ENCODE measurements at places on chromosomes 2 and 18.

DNA sequence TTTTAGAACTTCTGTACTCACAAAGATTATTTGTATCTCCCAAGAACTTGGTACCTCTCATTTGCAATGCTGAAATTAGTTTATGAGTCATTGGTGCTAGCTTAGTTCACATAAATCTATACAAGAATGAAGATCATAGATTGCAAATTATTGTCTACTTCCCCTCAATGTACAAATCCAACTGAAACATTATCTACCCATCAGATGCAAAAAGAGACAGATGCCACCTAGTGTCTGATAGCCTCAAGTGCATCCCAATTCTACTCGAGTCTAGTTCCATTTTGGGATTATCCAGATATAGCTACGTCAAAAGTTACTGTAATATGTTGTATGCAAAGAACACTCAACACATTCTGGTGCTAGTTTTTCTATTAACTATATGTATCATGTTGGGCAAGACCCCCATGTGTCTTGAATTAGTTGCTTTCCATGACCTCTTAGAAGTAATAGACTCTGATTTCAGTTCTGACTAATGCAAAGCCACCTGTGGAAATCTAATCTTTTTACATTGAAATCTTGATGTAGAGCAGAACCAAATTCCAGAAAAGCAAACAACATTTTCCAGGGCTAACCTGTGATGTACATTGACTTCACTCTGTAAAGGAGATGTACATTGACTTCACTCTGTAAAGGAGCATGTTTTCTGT lies 210.0 kb downstream of the RBM43 start:
- DNase-seq: peak; percentile 44

DNA sequence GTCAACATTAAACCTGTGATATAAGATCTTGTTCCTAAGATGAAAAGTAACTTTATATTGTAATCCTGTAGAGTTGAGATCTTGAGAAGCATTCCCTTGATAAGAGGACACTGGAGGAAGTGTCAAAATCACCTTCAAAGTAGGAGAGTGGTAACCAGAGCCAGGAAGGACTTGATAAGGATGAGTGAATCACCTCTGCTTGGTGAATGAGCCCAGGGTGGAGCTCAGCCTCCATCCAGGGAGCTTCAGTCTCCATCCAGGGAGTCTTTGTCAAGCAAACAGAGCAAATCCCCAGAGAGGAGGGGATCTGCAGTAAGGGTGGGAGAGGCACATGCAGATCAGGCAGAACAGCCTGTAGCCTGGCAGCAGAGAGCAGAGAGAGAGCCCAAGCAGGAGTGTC lies 167.1 kb upstream of the SIX2 start:
- no peak for DNase-seq

DNA sequence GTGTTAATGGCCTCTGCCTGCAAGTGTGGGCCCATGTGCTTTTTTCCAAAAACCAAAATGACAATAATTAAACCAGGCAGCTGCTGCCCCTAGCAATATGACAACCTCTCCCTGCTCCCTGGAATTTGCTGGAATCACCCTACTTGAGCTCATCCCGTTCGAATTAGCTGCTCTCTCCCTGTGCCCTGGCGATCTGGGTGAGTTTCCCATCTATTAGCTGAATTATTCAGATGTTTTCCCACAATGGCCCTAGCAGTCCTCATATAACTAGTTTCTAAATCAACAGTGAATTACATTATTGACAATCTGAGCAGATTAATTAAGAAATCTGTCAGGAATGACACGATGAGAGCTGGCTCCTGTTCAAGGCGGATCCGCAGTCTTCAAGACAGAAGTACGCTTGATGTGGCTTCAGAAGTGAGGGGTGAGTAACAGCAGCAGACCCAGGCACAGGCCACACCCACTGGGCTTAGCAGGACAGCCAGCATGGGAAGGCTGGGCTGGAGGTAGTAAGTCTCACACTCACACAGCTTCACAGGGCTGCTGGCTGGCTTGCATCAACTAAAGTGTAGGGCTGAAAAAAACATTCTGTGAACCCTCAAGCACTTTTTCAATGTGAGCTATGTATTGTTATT lies 366.2 kb upstream of the ID2 start:
- peak; percentile 25 for DNase-seq

- no peak for DNase-seq
Observed at GRCh38 chr2:29202819-29203495, 87.7 kb downstream of the CLIP4 start.

DNA sequence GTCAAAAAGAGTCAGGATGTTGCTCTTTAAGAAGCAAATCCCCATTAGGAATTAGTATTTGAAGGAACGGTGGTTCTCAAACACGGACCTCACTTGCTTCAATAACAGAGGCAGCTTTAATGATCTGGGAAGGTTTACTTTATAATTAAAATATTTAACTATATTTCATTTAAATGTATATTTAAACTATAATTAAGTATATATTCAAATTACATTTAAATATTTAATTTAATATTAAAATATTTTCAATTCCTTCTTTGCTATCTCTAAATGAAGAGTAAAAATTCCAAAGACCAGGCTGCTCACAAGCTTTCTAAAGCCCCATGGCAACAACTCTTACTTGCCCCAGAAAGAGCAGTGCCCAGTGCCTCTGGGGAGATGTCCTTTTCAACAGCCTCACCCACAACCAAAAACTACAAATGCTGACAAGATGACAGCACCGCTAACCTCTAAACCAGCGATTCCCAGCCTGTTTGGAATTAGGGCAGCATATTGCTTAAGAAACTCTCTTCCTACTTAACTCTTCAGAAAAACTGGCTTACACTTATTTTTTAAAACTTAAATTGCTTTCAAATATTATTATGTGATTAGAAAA lies 62.9 kb upstream of the POU3F3 start:
- DNase-seq: no peak

GRCh38 chr2:183010112-183010511 lies 28.1 kb downstream of the NCKAP1 start:
- peak; percentile 52 for DNase-seq

GRCh38 chr18:74689251-74689650 lies 91.6 kb downstream of the ZNF407 start:
- DNase-seq: no peak

DNA sequence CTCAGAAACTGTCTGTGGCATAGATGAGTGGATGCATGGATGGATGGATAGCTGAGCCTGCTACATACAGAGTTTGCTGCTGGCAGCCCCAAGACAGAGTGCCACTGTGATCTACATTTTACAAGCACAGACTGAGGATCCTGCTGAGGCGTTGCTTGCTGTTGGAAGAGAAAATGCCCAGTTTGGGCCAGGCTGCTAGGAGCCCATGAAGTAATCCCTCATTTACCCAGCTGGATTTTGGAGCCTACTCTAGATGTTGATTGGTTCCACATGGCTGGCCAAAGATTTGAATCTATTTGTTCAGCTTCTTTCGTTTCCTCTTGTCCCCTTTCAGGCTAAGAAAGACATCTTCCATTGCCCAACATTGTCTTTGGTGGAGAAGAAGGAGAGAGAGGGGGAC lies 261.3 kb downstream of the CLIP4 start:
- DNase-seq: no peak

DNA sequence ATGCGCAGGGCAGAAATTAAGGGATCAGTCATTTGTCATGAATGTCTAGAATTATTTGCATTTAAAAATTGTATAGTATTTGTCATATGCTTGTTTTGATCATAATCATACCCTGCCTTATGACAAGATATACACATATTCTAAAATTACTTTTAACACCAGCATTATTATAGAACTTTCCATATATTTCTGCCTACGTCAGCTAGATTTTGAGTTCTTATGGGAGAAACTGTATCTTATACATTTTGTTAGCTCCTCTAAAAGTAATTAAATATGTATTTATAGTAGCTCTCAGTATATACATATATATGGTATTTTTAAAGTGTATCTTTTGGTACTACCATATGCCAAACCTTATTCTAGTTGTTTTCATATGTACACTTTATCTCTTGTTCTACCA lies 441.9 kb downstream of the CPS1 start:
- DNase-seq: no peak

- DNase-seq: no peak
Observed at GRCh38 chr18:63147973-63148372, 171.6 kb downstream of the BCL2 start.

- no peak for DNase-seq
Observed at GRCh38 chr18:55385770-55386169, 202.2 kb downstream of the TCF4 start.

- no peak for DNase-seq
Observed at GRCh38 chr2:241096979-241097378, 5.1 kb downstream of the MTERF4 start.

GRCh38 chr2:190864375-190864774 lies 16.2 kb upstream of the GLS start:
- no peak for DNase-seq

DNA sequence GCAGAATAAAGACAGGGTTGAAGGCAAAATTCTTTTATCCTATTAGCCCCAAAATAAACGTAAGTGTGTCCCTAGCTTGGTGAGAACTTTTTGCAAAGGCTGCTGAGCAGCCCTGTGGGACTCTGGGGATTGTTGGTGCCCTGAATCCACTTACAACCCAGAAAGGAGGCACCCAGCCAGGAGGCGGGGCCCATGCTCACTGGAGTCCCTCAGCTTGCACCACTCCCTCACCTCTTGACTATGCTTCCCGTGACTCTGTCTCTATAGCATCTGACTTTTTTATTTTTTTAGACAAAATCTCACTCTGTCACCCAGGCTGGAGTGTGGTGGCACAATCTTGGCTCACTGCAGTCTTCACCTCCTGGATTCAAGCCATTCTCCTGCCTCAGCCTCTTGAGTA lies 15.8 kb upstream of the COL6A3 start:
- DNase-seq: no peak

GRCh38 chr18:58268849-58269248 lies 224.8 kb downstream of the NEDD4L start:
- no peak for DNase-seq

DNA sequence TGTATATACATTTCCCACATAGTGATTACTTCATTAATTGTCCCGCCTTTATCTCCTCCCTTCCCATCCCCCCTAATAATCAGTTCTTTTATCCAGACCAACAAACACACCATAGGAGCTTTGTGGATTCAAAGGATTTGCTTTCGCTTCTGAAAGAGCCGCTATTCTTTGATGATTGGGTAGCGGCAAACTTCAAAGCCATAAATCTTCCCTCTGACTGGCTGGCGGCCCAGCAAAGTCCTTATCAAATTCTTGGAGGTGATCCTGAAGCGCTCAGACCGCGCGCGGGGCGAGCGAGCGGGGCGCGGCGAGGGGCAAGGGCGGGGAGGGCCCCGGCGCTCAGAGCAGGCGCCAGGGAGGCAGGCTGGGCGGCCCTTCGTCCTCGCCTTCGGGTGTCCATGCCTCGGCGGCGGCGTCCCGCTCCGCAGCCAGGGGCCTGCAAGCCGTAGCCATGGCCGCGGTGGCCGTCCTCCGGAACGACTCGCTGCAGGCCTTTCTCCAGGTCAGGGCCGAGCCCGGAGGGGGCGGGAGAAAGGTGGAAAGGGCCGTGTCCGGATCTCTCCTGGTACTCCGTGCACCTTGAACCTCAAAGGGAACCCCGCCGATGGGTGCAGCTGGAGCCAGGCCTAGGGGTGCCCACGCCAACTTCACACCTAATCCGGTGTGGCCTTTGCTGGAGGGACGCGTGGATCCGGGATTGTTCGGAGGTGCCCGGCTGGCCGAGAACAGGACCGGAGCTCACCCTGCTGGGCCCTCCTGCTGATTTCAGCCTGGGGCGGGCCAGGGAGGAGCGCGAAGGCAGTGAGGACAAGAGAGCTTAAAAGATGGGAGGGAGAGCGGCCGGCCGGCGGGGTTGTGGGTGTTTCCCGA lies at the start of gene SP5:
Gene SP5, plus strand, starts transcription at position 276 of the 870 bp plus-strand sequence. Its CDS starts 176 bp downstream, at position 452.
- DNase-seq: peak; percentile 70

- no peak for DNase-seq
Observed at GRCh38 chr2:30030361-30030760, 109.0 kb upstream of the ALK start.

DNA sequence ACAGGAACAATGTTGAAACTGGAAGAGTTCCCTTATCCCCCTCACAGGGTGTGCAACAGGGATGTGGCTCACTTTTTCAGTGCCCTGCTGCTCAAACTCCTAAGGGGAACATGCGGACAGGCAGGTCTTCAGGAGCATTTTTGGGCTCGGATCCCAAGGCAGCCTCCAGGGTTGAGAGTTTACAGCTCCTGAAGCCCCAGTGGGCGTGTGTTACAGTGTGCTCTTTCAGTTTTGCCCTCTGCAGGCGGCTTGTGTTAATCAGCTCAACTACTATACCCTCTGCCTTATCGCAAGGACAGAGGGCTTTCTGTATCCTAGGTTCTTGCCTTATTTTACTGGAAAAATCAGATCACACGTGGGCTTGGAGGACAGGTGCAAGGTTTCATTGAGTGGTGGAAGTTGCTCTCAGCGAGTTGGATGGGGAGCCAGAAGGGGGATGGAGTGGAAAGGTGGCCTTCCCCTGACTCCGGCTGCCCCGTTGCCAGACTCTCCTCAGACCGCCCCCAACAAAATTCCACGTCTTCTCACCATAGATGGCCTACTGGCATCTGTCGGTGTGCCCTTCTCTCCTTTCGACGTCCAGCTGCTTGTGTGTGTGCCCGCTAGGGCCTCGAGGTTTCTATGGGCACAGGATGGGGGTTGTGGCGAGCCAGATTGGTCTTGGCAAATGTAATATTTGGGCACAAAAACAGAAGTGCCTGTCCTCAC lies 541.9 kb downstream of the TMX3 start:
- DNase-seq: no peak

GRCh38 chr2:5392658-5393057 lies 299.5 kb upstream of the SOX11 start:
- no peak for DNase-seq

GRCh38 chr2:54983345-54984220 lies 66.7 kb downstream of the RTN4 start:
- no peak for DNase-seq

DNA sequence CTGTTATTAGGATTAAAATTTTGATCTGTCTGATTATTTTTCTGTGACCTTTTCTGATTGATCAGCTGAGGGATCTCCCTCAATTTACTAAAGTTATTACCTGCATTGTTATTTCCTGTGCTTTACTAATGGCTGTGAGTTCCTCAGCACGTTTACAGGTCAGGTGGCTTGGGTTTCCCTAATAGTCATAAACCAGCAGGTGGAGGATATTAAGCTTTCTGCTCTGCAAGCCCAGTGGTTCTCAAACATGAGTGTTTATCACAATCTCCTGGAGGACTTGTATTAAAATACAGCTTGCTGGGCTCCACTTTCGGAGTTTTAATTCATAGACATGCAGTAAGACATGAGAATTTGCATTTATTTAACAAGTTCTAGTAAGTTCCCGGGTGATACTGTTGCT lies 22.4 kb upstream of the UGP2 start:
- no peak for DNase-seq

- no peak for DNase-seq
Observed at GRCh38 chr2:134712736-134713135, 6.1 kb downstream of the TMEM163 start.

GRCh38 chr18:11849841-11850634 lies 1.2 kb upstream of the CHMP1B start:
- DNase-seq: peak; percentile 63

DNA sequence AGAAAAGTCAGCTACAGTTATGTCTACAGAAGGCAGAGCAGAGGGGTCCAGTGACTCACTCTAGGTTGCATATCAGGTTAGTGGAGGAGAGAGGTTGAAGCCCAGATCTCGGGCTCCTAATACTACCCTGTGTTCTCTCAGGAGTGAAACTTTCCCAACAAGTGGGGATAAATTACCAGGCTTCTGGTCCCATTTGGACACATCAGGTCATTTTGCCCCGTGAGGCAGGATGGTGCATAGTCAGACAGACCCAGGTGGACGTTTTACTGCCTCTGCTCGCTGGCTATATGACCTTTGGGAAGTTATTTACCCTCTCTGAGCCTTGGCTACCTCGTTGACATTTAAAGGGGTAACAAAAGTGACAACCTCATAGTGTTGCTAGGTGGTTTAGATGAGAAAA lies 128.0 kb upstream of the REV1 start:
- no peak for DNase-seq
